AG04449 (cell line): ENCODE measurements at places on chromosomes 5 and 9.

GRCh38 chr9:129891569-129891968, 56.3 kb downstream of the USP20 start:
- no peak for DNase-seq

- DNase-seq, result peak; percentile 52
These were observed 154.8 kb upstream of the TBC1D2 start for GRCh38 chr9:98410185-98410697.

GRCh38 chr9:124078641-124079040, 67.1 kb downstream of the LHX2 start:
- DNase-seq, result no peak

- no peak for DNase-seq
These were observed 68.1 kb downstream of the SEMA6A start for GRCh38 chr5:116506488-116506887.

DNA sequence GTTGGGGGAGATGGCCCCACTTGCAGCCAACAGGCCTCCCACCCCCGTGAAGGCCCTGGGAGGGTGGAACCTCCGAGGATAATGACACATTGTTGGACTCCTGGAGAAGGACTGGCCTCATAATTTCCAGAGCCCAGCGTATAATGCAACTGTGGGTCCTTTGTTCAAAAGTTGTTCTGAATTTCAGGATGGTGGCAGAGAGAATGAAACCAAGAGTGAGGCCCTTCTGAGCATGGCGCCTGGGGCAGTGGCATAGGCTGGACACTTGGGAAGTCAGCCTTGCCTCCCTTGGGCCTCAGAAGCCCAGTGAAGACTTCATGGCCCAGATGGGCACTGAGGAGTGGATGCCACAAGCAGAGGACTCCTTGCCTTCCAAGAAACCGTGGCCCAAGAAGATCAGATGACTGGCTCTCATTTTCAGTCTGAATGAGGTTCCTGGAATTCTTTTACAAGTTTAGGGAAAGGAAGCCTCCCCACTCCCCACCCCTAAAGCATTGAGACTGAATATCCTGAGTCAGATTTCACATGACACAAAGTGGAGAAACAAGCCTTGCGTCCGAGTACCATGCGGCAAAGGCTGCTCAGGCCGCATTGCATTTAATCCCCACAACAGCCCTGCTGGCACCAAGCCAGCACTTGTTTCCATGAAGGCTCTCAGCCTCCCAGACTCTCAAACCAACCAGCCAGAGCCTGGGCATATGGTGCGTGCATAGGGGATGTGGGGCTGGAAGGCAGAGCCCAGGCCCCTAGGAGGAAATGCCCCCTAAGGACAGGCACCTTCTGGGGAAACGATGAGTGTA, 96.7 kb upstream of the SMIM23 start:
- DNase-seq, result no peak

- DNase-seq, result no peak
These were observed 312.0 kb upstream of the MSX2 start for GRCh38 chr5:174412374-174412773.

DNA sequence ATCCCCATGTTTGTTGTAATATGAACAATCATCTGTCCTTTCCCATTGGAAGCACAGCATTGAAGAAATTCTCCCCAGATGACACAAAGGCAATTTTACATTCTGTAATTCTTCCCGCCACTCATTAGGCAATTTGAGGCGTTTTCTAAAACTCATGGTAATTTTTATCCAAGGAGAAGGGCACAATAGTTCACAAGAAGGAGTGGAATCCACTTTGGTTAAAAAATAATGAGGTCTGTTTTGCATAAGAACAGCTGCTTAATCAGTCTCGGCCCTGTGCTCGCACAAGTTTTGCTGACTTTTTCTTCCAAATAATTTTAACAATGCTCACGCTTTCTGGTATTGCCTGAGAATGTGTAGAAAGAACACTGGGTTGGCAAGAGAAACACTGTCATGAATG, 94.0 kb downstream of the CAVIN4 start:
- no peak for DNase-seq

GRCh38 chr9:109319626-109320241, 1.1 kb downstream of the EPB41L4B start:
- DNase-seq, result no peak

- DNase-seq, result no peak
These were observed 20.2 kb downstream of the GRAMD2B start for GRCh38 chr5:126443374-126443851.

DNA sequence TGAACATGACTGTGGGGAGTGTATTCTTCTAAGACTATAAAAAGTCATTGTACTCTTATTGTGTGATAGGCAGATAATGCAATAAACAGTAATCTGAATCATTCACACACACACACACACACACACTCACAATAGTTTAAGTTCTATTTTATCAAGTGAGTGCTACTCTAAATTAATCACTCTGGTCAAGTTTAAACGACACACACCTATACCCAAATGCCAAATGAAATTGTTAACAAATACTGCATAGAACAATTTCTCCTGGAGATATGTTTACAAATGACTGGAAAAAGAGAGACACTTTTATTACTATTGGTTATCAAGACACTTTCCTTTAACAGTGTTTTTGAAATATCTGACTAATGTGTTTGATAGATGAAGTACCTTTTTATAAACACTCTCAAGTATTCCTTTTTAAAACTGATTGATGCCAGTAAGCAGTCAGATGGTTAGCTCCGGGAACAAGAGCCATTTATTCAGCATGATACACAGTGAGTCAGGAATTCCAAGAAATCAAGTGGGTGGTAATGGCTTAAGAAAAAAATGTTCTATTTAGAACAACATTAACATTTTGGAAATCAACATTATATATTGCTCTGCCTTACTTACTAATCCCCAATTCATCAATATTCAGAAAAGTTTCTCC, 521.6 kb upstream of the ST8SIA4 start:
- peak; percentile 31 for DNase-seq

DNA sequence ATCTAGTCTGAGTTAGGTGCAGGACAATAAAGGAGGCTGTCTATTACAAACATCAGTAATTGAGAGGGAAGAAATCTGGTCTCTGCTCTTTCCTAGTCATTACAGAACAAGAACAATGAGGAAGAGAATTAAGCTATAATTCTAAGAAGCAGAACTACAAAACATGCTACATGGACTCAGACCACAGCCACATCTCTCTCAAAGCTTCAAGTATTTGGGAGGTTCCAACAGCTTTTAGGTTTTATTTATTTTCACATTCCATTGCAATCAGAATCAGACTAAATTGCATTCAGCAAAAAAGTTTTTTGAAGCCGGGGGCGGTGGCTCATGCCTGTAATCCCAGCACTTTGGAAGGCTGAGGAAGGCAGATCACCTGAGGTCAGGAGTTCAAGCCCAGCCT, 1.1 kb upstream of the GRPEL2 start:
- no peak for DNase-seq

GRCh38 chr5:149019679-149020078, 43.2 kb downstream of the SH3TC2 start:
- no peak for DNase-seq

- DNase-seq, result no peak
These were observed 79.4 kb upstream of the GLRA1 start for GRCh38 chr5:152004095-152004494.

GRCh38 chr9:93136011-93136440, 2.0 kb upstream of the NINJ1 start:
- no peak for DNase-seq

GRCh38 chr9:133103183-133103986, 17.7 kb downstream of the RALGDS start:
- DNase-seq, result no peak

- no peak for DNase-seq
These were observed at the start of gene NTMT1 for GRCh38 chr9:129626079-129626624. NTMT1 (plus strand) TSS chr9:129626163; CDS start chr9:129632704, 6,541 bp downstream.

- DNase-seq, result no peak
These were observed 19.3 kb upstream of the ADAM19 start for GRCh38 chr5:157594675-157595459.

GRCh38 chr5:54357408-54358058, 47.2 kb upstream of the ARL15 start:
- DNase-seq, result no peak

- DNase-seq, result no peak
These were observed 117.6 kb downstream of the SEMA6A start for GRCh38 chr5:116457062-116457461.

- DNase-seq, result no peak
These were observed 103.6 kb downstream of the C9orf152 start for GRCh38 chr9:110104261-110104809.
